Skeletal muscle cell (primary cell): ENCODE measurements at places on chromosomes 4 and X.

DNA sequence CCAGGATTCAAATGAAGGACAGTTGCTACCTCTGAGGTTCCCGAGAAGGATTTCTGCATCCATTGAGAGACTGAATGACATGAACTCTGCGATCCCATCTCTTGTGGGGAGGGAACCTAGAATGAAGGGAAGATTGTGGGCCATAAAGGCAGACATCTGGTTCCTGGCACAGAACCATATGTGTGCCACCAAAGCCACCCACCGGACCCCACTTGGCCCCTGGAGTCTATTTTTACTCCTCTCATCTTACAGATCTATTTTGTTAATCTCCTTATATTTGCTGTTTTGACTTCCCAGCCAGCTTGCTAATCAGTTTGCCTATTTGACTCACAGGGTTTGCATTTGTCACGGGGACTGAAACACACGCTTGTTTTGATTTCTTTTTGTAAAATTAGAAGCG, 7.3 kb downstream of the SOD3 start:
- DNase-seq: no peak

- DNase-seq: no peak
Measured at GRCh38 chr4:175238827-175239517, 320.8 kb downstream of the ADAM29 start.

DNA sequence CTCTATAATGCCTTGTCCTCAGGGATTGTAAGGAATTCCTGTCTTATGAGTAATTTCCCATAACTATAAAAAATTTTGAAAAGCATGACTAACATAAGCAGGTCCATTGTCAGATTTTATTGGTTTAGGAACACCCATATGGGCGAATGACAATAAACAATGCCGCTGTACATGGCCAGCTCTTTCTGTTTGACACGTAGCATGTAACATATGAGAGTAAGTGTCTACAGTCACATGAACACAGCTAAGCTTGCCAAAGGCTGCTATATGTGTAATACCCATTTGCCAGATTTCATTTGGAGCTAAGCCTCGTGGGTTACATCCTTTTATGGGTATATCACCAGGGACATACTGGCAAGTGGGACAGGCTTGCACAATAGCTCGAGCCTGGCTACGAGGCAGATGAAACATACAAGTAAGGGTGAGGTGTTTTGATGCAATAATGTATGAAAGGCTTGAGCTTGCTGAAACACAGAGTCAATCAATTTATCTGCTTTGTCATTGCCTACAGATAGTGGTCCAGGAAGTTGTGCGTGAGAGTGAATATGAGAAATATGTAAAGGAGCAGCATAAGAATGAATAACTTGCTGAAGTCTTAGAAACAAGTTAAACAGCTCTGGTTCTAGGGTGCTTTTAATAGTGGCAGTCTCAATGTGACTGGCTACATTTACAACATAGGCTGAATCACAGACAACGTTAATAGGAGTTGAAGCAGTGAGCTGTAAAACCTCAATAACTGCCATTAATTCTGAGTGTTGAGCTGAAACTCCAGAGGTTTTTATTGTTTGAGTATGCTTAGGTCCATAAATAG, 67.4 kb upstream of the UGT2B10 start:
- no peak for DNase-seq

DNA sequence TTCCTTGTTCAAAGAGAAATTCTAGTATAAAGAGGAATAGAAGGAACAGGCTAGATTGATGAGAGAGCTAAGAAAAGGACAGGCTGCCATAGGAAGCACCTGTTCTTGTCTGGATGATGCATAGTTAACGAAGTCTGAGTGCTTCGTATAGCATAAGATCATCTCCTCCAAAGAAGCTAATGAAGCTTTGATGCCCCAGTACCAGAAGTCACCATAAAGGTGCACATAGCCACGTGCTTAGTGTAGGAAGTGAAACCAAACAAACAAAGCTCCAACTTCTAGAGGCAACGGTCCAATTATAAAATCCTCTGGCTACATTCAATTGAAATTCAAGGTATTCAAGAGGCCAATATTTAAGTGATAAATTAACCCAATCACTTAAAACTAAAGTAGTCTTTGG, 31.0 kb downstream of the AFAP1 start:
- no peak for DNase-seq

GRCh38 chr4:40887764-40888131, 138.0 kb downstream of the NSUN7 start:
- peak; percentile 93 for DNase-seq

DNA sequence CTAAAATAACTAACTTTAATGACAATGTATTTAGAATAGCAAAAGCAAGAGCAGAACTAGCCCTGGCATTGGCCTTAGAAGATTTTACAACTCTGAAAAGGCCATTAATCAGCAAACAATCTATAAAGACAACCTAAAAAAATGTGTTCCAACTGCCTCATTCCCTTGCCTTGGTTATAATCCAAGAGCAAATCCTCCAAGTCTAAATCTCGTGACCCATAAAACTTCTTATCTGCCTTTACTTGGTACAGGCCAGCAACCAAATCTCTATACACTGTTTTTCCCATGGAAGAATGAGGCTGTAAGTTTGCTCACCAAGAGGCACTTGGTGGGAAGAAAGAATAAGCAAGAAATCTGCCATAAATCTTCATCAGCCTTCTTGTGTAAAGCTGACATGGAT, 175.3 kb upstream of the MID1 start:
- no peak for DNase-seq

- no peak for DNase-seq
Measured at GRCh38 chr4:133484287-133484686, 335.2 kb downstream of the PCDH10 start.

DNA sequence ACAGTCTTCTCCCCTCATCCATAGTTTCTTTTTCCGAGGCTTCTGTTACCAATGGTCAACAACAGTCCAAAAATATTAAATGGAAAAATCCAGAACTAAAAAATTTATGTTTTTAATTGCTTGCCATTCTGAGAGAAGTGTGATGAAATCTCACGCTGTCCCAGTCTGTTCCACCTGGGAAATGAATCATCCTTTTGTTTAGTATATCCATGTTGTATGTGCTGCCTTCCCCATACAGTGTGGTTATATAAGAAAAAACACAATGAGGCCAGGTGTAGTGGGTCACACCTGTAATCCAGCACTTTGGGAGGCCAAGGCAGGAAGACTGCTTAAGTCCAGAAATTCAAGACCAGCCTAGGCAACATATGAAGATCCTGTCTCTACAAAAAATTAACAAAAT, 161.6 kb downstream of the CHIC2 start:
- DNase-seq: no peak

DNA sequence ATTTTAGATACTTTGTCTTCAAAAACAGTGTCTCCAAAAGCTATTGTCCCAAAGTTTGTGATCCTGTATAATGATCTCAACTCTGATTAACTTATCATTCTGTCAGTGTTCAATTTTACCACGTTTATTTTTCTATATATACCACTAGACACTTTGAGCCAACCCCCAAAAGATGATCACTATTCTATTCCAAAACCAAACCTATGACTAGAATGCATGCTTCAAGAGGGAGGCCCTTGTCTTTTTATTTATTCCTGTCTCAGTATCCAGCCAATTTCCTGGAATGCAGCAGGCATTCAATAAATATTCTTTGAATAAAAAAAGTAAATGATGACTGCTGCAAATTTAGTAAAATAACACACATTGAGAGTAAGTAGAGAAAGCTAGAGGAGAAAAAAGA, 275.6 kb downstream of the LDB2 start:
- no peak for DNase-seq

- no peak for DNase-seq
Measured at GRCh38 chr4:15653864-15654592, 1.1 kb downstream of the FBXL5 start.

- DNase-seq: no peak
Measured at GRCh38 chr4:70768301-70768948, 46.7 kb downstream of the RUFY3 start.

DNA sequence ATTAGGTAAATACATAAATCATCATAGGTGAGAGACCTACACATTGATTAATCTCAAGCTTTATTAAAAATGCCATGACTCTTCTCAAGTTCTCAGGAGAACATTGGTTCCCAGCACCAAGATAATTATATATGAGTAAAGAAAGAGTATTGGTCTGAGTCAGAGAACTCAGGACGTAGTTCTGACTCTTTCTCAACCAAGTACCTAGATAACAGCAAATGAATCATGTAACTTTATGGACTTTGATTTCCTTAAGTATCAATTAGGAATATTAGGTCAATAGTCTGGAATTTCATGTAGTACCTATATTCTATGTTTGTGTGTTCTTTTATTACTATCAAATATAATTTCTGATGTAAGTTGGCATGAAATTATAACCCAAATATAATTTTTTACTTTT, 409.9 kb downstream of the GABRG1 start:
- no peak for DNase-seq

DNA sequence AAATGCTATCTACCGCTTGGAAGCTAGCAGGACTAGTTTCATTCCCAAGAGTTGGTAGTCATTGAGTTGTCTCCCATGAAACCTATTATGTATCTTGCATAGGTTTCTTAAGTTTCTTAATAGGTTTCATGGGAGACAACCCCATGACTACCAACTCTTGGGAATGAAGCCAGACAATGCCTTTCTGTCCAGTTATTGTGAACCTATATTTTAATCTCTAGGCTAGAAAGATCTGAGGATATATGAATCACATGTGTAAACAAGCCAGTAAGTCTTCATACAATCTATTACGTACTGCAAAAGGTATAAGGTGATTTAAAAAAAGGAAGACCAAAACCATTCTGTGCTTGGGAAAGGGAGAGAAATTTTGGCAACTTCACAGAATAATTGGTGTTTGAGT, 162.6 kb downstream of the INPP4B start:
- no peak for DNase-seq

DNA sequence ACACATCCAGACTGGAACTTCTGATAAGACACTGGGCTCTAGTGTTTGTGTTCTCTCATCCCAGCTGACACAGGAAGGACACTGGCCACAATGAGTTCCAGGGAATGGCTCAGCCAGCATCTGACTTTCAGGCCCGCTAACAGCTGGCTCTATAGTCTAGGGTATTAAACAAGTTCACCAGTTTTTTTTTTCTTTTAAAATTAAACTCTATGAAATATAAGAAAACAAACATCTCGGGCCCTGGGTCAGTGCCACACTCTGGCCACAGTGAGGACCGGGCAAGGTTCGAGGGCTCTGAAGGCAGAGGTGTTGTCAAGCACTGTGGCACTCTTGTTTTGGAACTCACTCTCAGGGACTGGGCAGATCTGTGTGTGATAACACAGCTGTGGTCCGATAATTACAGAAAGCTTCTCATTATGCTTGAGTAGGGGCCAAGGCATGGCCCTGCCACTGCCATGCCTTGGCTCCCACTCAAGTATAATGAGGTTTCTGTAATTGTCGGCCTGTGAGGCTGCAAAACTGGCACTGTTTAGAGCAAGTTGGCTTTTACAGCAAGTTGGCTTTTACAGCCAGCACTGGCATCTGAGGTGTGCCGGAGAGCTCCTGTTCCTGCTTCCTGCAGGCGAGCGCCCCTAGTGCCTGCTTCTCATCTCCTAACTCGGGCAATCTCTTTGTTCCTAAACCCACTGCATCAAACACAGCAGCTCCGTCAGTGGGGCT, 62.8 kb downstream of the PPP1R2C start:
- no peak for DNase-seq

- no peak for DNase-seq
Measured at GRCh38 chrX:115948018-115948923, 222.3 kb upstream of the AGTR2 start.

DNA sequence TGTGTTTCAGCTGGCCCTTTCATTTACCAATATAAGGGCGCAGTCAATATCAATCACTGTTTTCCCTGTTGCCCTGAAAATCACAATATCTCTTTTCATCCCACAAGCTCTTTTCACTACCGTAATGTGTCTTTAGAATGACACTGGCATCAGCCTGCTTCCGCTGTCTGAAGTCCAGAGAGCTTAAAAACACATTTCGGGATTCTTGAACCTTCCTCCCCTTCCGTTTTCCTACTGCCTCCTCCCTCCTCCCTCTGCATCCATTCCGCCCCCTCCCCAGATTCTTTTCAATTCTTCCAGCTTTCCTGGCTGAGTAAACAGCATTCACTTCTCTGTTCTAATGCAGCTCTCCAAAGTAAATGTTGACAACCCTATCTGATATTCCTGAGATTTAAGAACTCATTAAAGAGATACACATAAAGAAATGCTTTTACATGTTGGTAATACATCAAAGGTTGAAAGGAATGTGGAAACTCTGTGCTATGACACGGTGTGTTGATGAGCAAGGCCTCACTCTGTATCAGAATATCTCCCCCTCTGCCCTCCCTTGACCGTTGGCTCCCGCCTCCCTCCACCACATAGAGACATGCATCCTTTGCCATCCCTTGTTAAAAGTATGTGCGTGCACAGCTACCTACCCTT, 83.5 kb upstream of the SPRY1 start:
- DNase-seq: no peak

GRCh38 chr4:42656944-42657792, at the start of gene ATP8A1:
Gene ATP8A1, minus strand, starts transcription at chr4:42657105. Its CDS starts 232 bp downstream, at chr4:42656873.
- peak; percentile 43 for DNase-seq

DNA sequence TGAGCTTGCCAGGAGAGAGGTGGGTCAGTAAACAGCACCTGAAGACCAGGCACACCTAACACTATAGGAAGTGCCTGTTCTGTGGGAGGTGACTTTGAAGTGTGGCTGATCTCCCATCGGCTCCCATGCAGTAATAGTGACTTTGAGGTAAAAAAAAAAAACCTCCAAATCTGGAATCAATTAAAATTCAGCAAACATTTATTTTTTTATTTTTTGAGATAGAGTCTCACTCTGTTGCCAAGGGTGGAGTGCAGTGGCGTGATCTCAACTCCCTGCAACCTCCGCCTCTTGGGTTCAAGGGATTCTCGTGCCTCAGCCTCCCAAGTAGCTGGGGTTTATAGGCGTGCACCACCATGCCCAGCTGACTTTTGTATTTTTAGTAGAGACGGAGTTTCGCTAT, 32.4 kb downstream of the ARHGAP10 start:
- no peak for DNase-seq

GRCh38 chr4:168304744-168305459, 13.7 kb downstream of the DDX60 start:
- peak; percentile 20 for DNase-seq

DNA sequence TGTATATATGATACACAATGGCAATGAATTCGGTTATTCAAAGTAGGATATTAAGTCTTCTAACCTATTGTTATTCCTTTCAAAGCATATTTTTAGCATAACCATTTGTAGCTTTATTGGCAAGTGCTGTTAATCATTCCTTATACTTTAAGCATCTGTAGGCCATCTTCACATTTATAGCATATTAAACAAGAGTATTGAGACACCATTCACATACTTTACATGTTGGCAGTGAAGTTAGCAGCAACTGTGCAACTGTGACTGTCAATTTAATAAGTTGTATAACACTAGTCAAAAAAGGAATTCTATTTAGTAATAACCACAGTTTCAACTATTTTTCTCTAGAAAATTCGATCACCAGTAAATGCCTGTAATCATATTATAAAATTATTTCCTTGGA, 107.3 kb upstream of the MYOZ2 start:
- no peak for DNase-seq

- no peak for DNase-seq
Measured at GRCh38 chrX:47637546-47638195, 7.9 kb upstream of the CFP start.

DNA sequence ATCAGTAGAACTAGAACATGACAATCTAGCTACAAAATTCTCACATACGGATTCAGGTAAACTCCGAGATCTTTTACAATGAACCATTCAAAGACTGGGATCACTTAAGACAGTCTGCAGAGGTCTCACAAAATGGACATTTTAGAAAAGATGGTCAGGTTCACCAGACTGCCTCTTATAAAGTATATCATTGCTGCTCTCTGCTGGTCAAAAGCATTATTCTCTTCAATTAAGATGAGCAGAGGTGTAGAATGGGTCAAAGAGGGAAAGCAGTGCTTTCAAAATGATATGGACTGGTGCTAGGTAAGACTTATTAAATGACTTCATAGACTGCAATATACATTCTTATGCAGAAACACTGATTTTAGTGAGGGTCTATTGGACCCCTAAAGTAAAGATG, 434.7 kb downstream of the PACRGL start:
- no peak for DNase-seq
